ENCODE measurements at places on chromosomes 5 and 9. TPM values are rescaled to one million over a fixed set of nuclear protein-coding genes. Genes with fewer than 3 reads are reported as not detected.

- DNase-seq = no peak
- H3K4me3 ChIP-seq = no peak overlapping the region
- no peaks in the 10 kb centered on the region for H3K27me3 ChIP-seq
- no peaks in the 10 kb centered on the region for H3K36me3 ChIP-seq
- H3K27ac ChIP-seq = no peak overlapping the region
These were observed 36.8 kb downstream of the HAPLN1 start for GRCh38 chr5:83683836-83684235.

- no peak for DNase-seq
- H3K27ac ChIP-seq = no peak overlapping the region
- no peak overlapping the region for H3K4me3 ChIP-seq
- H3K27me3 ChIP-seq = no peaks in the 10 kb centered on the region
- H3K36me3 ChIP-seq = no peaks in the 10 kb centered on the region
- no peaks in the 10 kb centered on the region for H3K4me1 ChIP-seq
These were observed 533.4 kb downstream of the IRX1 start for GRCh38 chr5:4128994-4129393.

GRCh38 chr5:43371821-43372220 is 40.4 kb downstream of the CCL28 start:
- no peaks in the 10 kb centered on the region for H3K4me1 ChIP-seq
- H3K27me3 ChIP-seq = no peaks in the 10 kb centered on the region
- H3K27ac ChIP-seq = no peak overlapping the region
- no peak overlapping the region for H3K4me3 ChIP-seq
- no peaks in the 10 kb centered on the region for H3K36me3 ChIP-seq
- DNase-seq = no peak

The FAT2 gene
- 74.9 TPM for total RNA-seq

- no peaks in the 10 kb centered on the region for H3K27me3 ChIP-seq
- no peak overlapping the region for H3K4me3 ChIP-seq
- no peaks in the 10 kb centered on the region for H3K4me1 ChIP-seq
- DNase-seq = no peak
- H3K36me3 ChIP-seq = no peaks in the 10 kb centered on the region
- no peak overlapping the region for H3K27ac ChIP-seq
These were observed 48.1 kb downstream of the KCNV2 start for GRCh38 chr9:2765250-2765880.

- H3K27me3 ChIP-seq = no peaks in the 10 kb centered on the region
These were observed 39.3 kb upstream of the PHYKPL start for GRCh38 chr5:178271726-178272479.

The PCDH12 gene
- 3.2 TPM for total RNA-seq
